ENCODE measurements at places on chromosomes 4 and X.
A peak's percentile ranks its signal among the peaks of the same experiment; 100 is the strongest.

DNA sequence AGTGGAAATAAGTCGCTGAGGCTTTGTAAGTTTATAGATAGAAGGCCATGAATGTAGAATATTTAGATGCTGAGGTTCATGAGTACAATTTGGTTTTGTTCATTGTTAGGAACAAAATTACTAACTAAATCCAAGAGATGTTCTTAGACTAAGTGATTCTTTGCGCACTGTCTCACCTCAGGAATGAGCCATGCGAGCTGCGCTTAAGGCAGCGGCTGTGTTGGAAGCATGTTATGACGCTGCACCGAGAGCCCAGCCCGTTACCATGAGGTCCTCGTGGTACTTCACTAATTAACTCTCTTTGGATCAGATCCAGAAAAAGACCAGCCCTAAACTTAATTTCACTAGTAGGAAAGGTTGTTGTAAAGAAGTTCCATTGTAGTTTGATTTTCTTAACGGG, 166.2 kb downstream of the RAPGEF2 start:
- DNase-seq: no peak

- DNase-seq: no peak
These were observed 21.7 kb downstream of the UGDH start for GRCh38 chr4:39505581-39505980.

DNA sequence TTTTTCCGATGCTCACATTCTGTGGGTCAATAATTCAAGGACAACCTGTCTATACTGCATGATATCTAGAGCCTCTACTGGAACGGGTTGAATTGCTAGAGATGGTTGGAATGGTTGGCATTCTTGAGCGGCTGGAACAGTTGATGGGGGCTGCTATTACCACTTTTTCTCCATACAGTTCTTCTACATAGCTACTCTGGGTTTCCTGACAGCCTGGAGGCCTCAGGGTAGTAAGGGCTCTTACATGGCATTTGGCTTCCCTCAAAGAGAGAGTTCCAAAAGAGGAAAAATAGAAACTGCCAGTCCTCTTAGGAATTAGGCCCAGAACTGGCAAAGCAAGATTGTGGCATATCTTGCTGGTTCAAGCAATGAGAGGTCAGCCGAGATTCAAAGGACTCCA, 53.1 kb downstream of the NAA11 start:
- DNase-seq: no peak

DNA sequence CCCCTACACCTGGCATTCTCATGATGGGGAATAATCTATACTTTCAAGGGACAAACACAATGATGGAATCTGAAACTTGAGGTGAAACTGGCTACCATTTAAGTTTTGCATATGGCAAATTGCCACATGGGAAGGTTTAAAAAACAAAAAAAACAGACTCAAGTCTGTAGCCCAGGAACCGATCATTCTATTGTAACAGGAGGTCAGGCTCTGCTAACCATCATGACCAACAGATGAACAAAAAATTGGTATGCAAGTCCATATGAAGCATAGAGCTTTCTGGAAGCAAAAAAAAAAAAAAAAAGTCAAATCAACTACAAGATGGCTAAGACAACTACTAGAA, 594.3 kb upstream of the DIPK2B start:
- DNase-seq: no peak

DNA sequence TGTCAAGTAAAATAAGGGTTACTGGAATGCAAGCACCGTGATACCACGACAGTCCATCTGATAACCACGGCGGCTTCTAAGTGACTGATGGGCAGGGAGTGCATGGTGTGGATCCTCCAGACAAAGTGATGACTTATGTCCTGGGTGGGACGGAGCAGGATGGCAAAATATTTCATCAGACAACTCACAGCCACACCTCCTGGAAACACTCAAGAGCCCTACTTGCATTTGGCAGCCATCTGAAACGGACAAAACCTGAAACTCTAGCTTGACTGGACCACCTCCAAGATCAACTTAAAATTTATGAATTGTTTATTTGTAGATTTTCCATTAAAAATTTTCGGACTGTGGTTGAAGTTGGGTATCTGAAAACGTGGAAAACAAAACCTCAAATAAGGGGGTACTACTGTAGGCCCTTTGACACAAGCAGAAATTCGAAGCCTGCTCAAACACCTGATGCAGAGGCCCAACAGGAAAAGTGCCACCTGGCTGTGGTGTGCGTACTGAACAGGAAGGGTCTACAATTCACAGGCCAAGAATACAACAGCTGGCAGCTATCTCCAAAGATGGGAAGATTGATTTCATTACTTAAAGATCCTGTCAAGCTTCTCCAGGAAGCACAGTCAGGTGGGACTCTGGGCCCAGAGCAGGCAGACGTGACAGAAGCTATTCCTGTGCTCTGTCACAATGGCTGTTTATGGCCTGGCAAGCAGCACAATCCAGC, 26.0 kb downstream of the LRIT3 start:
- DNase-seq: peak; percentile 68

DNA sequence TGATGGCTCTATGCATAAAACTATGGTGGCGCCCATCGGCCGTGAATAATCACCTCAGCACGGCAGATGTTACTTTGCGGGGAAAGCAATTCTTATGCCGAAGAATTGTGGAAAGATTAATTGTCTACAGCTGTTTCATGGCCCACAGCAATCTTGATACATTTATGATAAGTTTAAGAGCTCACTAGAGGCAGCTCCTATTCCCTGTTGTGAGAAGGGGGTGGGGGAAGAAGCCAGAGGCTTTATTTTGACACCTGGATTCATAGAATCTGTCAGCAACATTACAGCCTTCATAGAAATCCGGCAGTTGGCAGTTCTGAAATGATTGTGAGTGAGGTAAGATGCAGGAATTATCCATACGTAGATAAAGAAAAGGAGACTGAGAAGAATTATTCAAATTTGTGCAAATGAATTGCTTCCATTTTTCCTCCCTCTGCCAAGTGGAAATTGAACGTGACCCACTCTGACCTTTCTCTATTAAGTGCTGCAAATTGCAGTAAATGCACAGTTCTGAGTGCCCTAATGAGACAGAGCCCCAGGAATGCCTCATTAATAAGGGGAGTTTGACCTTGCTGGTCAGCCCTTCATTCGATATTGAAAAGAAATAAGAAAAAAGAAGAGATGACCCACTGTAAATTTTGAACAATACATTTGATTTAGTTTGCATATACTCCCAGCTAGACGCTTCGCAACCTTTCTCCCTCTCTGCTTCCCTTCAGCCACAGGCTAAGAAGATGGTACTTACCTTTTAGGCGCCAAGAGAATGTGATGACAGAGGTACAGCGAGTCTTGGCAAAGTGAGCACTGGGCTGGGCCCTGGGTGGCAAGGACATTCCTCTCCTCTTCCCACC, 188.8 kb downstream of the GPAT3 start:
- no peak for DNase-seq

DNA sequence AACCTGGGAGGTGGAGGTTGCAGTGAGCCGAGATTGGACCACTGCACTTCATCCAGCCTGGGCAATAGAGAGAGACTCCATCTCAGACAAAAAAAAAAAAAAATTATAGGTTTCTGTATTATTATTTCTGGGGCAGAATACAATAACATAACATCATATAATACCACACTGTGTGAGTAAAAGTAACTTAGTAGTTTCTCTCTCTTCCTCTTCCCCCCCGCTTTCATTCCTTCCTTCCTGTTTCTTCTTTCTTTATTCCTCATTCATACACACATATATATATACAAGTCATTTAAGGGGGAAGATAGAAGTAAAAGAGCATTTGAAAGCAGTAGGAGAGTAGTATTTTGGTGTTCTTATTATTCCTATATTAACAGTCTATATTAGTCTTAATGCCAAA, 55.9 kb upstream of the FHDC1 start:
- no peak for DNase-seq

GRCh38 chrX:115339441-115340025, 50.0 kb downstream of the LUZP4 start:
- no peak for DNase-seq

DNA sequence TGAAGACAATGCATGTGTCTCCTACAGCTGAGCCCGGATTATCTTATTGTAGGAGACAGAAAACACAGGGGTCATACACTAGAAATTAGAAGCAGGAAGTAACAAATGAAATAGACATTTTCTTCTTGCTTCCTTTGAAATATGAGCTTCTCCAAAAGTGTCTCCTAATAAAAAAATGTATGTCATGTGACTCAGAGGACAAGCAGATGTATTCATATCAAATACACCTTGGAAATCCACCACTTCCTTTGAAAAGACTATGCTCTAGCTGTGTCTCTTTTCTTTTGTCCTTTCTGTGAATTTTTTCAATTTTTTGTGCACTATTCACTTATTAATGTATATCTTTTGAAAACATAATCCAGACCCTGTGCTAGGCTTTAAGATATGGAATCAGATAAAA, 1906.2 kb downstream of the C4orf33 start:
- DNase-seq: no peak

- DNase-seq: peak; percentile 88
These were observed at the start of gene GASK1B for GRCh38 chr4:158172261-158173258. Gene GASK1B (minus strand): TSS chr4:158173025. CDS start chr4:158171375, 1,650 bp downstream.

DNA sequence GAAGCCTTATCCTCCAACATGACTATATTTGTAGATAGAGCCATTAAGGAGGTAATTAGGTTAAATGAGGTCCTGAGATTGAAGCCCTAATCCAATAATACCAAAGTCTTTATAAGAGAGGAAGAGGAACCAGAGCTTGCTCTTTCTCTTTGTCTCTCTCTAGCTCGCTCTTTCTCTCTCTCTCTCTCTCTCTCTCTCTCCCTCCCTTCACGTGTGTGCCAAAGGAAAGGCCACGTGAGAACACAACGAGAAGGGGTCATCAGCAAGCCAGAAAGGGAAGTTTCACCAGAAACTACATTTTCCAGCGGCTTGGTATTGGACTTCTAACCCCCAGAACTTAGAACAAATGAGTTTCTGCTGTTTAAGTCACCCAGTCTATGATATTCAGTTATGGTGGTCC, 1540.5 kb downstream of the C4orf33 start:
- DNase-seq: no peak

DNA sequence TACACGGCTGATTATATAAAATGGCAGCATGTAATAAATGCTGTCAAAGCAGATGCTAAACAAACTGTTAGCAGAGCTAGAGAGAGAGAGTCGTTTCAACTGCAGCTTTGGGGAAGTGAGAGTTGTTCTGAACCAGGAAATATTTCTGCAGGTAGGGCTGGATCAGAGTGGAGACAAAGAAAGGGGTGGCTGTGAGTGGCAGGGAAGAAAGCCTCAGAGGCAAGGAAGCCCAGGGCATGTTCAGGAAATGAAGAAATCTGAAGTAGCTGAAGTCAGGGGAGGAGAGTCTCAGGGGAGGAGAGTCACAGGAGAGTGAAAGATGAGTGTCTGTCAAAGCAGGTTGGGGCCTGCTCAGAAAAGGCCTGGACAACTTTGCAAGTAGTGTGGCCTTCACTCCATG, 48.4 kb upstream of the RPS6KA3 start:
- peak; percentile 32 for DNase-seq

GRCh38 chr4:151961456-151961855, 200.6 kb upstream of the GATB start:
- no peak for DNase-seq
